ENCODE measurements at places on chromosomes 5 and 9.

DNA sequence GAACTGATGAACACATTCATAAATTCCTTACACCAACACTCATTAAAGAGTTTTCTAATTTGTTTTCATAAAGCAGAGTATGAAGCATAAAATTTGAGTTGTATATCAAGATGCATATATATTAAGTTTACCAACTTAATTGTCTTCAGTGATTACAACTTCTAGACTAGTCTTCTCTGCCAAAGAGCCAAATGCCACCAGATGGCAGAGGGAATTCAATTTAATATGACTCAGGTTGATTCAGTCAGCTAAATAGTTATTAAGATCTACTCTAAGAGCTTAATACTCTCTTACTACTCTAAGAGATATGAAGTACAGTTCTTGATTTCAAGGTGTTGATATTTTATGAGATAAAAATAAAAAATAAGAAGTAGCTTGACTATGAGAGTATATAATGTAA, 53.4 kb downstream of the CDH10 start:
- no peak for DNase-seq

- DNase-seq = no peak
Observed at GRCh38 chr9:116208417-116209232, 55.0 kb downstream of the PAPPA start.

DNA sequence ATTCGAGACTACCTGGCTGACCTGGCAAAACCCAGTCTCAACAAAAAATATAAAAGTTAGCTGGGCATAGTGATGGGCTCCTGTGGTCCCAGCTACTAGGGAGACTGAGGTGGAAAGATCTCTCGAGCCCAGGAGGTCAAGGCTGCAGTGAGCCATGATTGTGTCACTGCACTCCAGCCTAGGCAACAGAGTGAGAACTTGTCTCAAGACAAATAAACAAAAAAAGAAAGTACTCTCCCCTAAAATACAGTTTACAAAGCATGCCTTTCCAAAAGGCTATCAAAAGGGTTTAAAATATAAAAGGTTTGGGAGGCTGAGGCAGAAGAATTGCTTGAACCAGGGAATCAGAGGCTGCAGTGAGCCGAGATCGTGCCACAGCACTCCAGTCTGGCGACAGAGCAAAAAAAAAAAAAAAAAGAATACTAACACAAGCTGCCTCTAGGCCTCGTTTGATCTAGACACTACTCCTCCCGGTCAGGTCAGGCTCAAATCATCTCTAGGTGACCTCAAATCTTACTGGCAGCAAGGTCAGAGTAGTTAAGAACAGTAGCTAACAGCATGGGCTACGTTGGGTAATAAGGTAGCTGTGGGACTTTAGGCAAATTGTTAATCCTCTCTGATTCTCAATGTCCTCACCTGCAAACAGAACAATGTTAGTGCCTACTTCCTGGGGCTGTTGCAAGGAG, 9.3 kb downstream of the NAIF1 start:
- DNase-seq = no peak

DNA sequence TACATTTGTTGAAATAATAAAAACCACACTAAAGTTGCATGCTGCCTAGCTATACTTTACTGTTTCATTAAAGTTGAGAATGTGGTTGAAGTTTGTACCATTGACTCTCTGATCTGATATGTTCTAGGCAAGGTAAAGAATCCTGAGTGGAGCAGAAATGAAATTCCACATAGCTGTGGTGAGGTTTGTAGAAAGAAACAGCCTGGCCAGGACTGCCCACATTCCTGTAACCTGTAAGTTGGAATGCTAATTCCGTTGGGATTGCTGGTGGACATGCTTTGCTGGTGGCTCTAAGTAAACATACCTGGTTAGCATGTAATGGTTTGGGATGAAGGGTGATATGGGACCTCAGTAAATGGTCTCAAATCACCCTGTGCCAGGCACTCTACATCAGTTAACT, 16.8 kb downstream of the NFX1 start:
- no peak for DNase-seq

DNA sequence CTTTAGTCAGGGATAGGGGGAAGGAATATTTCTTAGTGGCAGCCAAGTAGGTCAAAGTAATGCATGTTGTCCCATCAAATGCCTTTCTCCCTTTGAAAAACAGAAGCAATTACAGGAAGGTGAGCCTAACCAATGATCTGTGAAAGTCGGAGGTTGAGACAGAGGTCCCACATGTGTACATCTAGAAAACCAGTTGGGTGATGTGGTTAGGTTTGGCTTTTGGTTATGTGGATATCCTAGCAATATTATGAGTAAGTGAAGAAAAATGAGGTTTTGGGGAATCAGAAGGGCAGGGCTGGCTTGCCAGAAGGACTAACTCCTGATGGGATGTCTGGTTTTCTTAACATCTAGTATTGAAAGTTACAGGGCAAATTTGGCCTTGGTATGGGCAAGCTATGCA, 63.4 kb upstream of the PALM2AKAP2 start:
- no peak for DNase-seq

- no peak for DNase-seq
Observed at GRCh38 chr9:13461414-13461991, 182.0 kb upstream of the MPDZ start.

GRCh38 chr5:102961671-102962070, 158.3 kb downstream of the GIN1 start:
- DNase-seq = no peak
